Stimulated activated CD4-positive, alpha-beta T cell treated with anti-CD3 and anti-CD28 coated beads, Interleukin-4, amount 100 ng/mL, for 1 hour (primary cell): ENCODE measurements at places on chromosomes 1 and 21.

DNA sequence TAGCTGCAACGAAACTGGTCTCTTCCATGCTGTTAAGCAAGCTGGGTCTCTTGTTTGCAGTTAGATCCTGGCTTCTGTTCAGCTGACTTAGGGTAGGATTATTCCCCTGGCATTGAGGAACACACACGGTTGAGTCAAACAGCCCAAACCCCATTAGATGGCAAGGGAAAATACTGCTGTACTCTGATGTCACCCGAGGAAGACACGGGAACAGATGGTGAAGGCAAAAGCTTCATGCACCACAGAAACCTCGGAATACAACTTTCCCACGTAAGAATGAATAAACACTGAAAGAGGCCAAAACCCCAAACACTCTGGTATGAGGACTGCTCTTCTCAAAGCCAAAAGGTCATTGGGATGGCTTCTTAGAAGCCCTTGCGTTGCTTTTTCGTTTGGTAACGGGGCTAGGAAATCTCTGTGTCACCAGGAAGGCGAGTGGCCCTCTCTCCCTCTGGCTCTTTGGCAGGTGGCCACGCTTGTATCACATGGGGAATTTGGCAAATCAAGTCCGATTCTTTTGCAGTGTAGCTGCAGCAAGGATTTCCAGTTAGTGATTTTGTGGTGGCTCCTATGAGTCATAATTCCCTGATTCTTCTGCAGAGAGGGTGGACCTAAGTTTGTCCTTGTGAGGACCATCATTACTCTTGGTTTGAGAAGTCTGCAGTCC lies 16.7 kb upstream of the LYST start:
- no peak for DNase-seq

GRCh38 chr21:39326607-39327307 lies 13.3 kb upstream of the BRWD1 start:
- DNase-seq, result no peak

DNA sequence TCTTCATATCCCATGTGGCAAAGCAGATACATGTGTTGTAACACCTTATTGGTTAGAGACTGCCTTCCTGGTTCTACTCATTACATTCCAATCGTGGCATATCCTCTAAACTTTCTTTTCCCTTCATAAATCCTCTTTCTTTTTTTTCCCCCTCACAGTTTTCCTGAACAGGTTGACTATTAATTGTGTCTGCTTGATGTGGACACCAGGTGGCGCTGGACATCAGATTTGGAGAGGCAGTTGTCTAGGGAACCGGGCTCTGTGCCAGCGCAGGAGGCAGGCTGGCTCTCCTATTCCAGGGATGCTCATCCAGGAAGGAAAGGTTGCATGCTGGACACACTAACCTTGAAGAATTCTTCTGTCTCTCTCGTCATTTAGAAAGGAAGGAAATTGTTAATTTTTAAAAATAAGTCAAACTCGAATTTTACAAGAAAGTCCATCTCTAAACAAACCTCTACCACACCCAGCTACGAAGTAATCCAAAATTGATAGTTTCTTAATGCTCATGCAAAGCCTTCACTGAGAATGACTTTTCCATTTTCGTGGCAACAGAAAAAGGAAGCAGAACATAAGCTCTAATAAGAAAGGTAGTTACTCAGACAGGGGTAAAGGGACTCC lies 59.4 kb upstream of the ASB17 start:
- DNase-seq, result peak; percentile 74

GRCh38 chr21:43905726-43906455 lies 40.9 kb downstream of the AGPAT3 start:
- no peak for DNase-seq

DNA sequence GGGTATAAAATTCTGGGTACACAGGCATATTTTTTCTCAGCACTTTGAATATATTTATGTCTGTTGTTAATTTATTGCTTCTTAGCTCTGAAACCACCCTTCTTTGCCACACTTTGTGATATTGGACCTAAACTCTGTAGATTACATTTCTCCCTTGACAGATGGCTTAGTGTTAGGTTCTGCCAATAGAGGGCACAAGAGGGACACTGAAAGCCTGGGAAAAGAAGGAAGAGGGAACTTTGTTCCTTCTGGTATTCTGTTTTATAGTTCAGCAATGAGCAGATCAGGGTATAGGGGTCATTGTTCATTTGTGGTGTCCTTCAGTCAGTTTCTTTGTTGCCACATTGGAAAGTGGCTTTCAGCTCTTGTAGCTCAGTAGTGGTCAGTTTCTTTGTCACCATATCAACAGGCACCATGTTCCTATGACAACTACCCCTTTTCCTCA lies 423.5 kb upstream of the PROX1 start:
- DNase-seq, result no peak

- no peak for DNase-seq
Observed at GRCh38 chr21:34692458-34693020, 23.7 kb downstream of the CLIC6 start.

DNA sequence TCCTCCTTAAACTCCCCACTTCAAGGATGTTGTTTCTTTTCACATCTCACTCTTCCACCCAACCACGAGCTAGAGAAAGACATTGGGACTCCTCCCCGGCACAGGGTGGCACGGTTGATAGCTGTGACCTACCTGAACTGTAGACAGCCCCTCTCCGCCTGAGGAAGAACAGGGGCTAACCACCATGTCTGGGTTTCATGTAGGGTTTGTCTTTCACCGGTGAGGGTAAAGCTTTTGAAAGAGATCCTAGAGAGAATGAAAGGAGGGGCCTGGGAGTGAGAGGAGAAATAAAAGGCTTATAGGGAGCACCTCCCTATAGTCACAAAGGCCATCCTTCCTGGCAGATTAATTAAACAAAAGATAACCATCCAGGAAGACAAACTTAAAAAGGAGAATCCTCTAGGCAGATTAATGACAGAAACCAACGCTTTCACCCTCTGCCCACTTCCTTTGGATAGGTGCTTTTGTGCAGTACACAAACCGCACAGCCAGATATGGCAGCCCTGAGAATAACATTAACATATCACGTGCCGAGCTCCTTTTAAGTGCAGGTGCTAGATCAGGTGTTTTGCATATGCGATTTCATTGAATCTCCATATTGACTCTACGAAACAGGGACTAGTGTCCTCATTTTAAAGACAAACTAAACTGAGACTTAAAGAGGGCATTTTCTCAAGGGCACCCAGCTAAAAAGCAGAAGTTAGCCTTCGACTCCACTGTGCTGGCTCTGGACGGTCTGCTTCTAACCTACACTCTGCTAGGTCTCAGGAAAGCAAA lies 178.1 kb upstream of the RUNX1 start:
- peak; percentile 19 for DNase-seq

GRCh38 chr1:52662645-52663313 lies 29.8 kb downstream of the SHISAL2A start:
- no peak for DNase-seq

DNA sequence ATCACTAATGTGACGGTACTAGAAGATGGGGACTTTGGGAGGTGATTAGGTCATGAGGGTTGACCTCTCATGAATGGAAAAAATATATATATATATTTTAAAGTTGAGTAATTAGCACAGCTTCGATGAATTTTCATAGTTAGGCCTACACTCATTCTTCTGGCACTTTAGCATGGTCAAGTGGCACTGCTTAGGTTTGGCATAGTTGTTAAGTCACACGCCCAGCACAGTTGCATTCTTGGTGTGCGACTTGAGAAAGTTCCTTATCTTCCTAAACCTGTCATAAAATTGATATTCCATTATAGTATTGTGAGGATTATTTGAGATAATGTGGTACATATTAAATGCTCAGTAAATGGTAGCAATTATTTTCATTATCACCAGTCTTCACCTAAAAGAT lies 47.7 kb downstream of the MAN1A2 start:
- no peak for DNase-seq

GRCh38 chr1:78070758-78071157 lies 25.0 kb downstream of the GIPC2 start:
- DNase-seq, result no peak

DNA sequence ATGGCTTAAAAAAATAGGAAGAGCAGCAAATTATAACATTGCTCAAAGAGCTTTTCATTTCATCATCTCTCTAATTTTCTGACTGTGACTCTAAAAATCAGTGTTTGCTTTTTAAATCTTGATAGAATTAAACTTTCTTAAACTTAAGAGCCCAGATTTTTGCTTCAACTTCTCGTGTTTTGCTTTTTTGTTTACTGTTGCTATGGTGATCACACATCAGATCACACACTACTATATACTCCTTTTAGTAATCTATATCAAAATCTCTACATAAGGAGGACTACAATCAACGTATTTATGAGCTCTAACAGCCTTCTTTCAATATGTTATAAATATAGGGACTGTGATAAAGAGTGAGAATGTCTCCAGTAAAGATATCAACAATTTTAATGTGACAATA lies 537.3 kb downstream of the KCNT2 start:
- no peak for DNase-seq

GRCh38 chr1:6172549-6172948 lies 7.6 kb downstream of the CHD5 start:
- no peak for DNase-seq

DNA sequence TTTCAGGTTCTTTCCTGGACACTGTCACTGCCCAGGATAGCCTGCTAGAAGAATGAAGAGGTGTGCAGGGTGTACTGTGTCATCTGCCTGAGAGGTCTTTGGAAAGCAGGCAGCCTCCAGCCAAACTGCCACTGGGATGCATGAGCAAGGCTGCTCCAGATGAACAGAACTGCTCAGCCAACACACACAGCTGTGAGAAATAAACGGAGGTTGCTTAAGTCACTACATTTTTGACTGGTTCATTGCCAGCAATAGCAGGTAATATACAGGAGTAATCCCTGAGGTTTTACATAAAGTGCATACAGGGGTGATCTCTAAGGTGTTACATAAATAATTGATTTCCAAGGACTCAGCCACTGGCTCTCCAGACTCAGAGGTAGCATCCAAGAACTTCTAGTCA lies 516.9 kb downstream of the BRINP3 start:
- no peak for DNase-seq

DNA sequence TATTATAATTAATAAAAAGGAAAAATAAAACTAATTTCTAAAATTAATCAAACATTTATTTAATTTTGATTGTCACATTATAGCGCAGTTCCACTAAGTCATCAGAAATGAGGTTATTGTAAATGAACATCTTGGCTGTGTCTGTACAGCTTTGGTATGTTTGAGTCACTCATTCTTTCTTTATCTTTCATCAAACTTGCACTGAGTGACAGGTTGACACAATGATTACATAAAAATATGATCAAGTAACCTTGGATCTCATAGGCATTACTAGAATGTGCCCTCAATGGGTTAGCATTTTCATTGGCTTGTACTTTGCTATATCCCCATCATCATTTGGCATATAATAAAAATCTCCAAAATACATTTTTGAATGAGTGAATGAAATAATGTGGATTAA lies 1353.2 kb upstream of the ADGRL2 start:
- DNase-seq, result no peak

DNA sequence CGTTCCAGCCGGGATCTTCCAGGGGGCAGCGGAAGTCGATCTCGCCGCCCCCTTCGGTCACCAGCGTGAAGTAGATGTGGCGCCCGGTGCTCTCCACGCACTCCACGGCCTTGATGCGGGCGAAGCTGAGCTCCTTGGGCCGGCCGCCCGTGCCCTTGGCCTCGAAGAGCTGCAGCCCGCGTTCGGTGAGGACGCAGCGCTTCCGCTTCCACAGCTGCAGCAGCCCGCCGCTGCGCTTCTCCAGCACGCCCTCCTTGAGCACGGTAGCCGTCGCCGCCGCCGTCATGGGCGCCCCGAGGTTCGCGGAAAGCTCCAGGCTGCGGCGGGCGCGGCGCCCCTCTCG lies 516 bp downstream of the PHLDA3 start:
- no peak for DNase-seq

- DNase-seq, result no peak
Observed at GRCh38 chr1:159942632-159943277, 2.7 kb downstream of the IGSF9 start.

DNA sequence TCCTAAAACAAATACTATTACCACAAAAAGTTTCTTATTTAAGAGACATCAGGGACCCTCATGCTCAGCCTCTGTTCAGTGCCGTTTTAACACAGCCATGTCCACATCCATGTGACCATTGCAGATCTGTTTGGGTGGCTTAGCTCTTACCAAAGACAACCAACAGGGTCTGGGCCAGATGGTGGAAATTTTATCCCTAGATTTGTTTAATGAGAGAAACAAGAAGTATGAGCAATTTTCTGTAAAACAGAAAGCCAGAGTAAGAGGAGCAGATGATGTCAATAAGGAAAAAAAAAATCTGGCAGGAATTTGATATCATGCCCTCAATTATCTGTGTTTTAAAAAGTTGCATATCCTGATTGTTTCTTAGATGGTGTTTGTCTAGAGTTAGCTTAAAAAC lies 299.9 kb downstream of the TM2D1 start:
- no peak for DNase-seq
